ENCODE measurements at places on chromosomes 11 and 22. TPM values are rescaled to one million over a fixed set of nuclear protein-coding genes. Genes with fewer than 3 reads are reported as not detected.

Gene C22orf31
- polyA plus RNA-seq, result not detected

DNA sequence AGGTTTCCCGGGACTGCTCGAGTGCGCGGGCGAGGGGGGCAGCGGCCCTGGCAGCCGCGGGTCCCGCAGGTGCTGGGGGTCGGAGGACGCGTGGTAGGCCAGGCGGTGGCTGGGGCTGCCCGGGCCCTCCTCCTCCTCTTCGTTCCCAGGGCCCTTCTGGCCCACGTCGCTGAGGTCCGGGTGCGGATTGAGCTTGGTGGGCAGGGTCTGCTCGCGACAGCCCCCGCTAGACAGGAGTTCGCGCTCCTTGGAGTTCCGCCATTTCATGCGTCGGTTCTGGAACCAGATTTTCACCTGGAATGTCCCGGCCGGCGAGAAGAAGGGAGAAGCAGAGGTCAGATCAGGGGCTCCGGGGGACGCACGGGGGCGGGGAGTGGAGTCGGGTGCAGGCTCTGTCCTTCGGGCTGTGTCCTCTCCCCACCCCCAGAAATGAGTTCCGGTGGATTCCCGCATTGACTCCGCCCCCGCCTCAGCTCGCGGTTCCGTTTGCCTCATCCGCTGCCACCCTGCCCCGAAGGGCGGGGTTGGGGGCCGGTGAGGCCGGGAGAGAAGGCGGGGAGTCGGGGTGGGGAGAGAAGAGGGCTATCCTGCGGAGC is 3.9 kb downstream of the DBX1 start:
- peak; percentile 90 for DNase-seq

DNA sequence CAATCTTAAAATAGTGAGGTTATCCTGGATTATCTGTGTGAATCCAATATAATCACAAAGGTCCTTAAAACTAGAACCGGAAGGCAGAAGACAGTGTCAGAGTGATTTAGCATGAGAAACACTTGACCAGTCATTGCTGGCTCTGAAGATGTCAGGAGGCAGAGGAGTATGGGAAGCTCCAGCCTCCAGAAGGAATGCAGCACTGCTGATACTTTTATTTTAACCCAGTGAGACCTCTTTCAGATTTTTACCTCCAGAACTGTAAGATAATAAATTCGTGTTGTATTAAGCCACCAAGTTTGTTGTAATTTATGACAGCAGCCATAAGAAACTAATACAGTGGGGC is 134.4 kb upstream of the ZC3H12C start:
- no peak for DNase-seq

- no peak for DNase-seq
These were observed 73.2 kb upstream of the TIMP3 start for GRCh38 chr22:32728291-32728690.

GRCh38 chr11:87181143-87181542 is 143.4 kb downstream of the TMEM135 start:
- no peak for DNase-seq

DNA sequence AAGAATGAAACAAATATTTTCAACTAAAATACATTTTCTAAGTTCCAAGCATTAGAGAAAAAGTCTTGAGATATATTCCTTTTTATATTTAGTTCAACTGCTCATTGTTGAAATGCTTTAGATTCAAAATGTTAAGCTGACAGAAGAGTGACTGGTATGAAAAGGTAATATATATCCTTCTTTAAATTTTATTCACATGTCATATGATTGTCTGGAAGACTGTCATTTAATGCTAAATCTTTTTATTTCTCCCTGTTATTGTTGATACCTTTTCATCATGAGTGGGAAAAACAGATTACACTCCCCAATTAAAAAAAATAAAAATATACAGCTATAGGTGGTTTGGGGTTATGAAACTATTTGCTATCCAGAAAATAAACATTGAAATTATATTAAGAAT is 965.4 kb downstream of the JRKL start:
- DNase-seq, result no peak

All from GM23338 (cell line).